ENCODE measurements at places on chromosomes 7 and 10.
A peak's percentile ranks its signal among the peaks of the same experiment; 100 is the strongest.

GRCh38 chr10:76231286-76231934 is 800.0 kb downstream of the LRMDA start:
- DNase-seq, result no peak

DNA sequence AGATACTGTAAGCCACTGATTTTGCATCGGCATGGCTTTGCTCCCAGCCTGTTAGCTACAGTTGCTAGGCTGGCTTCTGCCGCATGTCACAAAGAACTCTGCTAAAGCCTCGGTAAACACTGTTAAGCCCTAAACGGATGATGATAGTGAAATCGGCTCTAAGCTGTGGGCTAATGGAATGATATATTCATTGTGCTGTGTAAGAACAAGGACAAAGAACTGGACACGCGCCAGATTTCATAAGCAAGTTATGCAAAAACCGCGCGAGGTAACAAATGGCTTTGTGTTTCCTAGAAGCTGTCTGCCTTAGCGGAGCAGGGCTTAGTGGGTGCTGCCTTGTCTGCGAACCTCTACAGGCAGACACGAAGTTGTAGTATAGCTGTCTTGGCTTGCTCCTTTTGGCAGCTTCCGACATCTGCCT is 331.3 kb upstream of the COBL start:
- DNase-seq, result no peak

- DNase-seq, result no peak
Measured at GRCh38 chr10:117139581-117140524, 1.8 kb upstream of the VAX1 start.

GRCh38 chr10:51654918-51655317 is 44.5 kb downstream of the CSTF2T start:
- DNase-seq, result no peak

- DNase-seq, result no peak
Measured at GRCh38 chr10:128124813-128125403, 1.3 kb downstream of the MKI67 start.

GRCh38 chr7:141053626-141054025 is 20.2 kb upstream of the TMEM178B start:
- peak; percentile 82 for DNase-seq

DNA sequence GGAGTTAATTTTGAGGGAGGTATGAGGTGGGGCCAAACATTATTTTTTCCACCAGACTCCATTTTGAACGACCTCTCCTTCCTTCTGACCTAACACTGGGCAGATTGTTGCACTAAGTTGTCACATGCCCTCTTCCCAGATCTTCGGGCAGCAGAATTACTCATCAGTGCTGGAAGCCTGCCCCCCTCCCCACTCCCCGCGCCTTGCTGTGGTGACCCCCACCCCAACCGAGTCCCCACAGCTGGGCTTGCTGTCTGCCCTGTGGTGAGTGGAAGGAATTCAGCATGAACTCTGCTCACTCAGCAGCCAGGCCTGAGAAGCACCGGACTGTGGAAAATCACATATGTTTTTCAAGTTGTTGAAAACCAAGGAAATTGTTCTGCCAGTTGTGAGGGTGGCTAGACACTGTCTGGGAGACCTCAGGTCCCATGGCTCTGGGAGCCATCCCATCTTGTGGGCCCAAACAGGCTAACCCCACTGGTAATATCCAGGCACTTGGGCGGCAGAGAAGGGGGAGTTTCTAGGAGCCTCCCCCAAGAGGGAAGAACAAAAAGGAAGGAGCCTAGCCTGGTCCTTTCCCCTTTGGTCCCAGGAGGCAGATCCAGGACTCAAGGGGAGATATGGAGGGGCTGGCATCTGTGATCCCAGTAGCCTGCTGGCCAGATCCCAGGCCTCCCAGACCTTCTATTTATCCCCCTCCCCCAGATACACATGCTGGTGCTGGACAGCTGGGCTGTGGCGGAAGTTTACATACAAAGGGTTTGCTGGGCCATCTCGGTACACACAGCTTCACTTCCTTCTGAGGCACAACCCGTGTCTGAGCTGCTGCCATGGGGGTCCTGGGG is 3.5 kb upstream of the AEBP1 start:
- no peak for DNase-seq

Measured in CD4-positive, alpha-beta T cell treated with Interleukin-21 for 1 hour (primary cell).